BE2C (cell line): ENCODE measurements at places on chromosomes 5 and 9.

DNA sequence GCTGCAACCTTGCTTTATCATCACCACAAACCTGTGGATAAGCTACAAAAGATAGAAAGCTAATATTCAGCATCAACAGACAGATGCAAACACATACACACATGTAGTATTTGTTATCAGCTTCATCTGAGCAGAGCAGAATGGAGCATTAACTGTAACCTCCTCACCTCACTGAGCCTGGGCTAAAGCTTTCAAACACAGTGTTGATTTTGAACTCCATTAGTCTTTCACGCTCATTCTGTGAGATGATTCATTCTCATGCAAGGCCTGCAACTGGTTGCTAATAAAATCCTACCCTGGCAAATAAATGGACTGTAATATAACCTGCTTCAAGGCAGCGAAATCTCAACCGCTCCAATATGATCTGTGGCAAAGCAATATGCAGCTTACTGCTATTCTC is 1360.6 kb upstream of the ACO1 start:
- no peak for DNase-seq

GRCh38 chr5:168228668-168229067 is 62.8 kb upstream of the WWC1 start:
- DNase-seq = no peak

DNA sequence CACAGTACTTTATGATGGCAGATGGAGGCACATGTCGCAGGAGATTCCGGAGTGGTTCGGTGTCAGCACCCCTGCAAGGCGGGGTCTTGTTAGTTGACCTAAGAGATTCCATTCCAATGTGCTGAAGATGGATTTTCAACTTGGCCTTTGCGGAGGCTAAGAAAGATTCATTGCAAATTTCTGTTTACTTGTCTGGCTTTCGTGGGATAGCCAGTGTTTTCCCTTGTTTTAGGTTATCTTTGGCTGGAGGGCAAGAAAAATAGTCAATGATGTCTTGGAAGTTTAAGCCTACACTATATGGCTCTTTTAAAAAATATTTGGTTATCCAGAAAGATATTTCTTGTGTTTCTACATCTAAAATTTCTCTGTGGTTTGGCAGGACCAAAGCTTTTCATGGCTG is 123.6 kb upstream of the PTCH1 start:
- DNase-seq = no peak

GRCh38 chr9:107866711-107867311 is 377.2 kb upstream of the KLF4 start:
- no peak for DNase-seq

DNA sequence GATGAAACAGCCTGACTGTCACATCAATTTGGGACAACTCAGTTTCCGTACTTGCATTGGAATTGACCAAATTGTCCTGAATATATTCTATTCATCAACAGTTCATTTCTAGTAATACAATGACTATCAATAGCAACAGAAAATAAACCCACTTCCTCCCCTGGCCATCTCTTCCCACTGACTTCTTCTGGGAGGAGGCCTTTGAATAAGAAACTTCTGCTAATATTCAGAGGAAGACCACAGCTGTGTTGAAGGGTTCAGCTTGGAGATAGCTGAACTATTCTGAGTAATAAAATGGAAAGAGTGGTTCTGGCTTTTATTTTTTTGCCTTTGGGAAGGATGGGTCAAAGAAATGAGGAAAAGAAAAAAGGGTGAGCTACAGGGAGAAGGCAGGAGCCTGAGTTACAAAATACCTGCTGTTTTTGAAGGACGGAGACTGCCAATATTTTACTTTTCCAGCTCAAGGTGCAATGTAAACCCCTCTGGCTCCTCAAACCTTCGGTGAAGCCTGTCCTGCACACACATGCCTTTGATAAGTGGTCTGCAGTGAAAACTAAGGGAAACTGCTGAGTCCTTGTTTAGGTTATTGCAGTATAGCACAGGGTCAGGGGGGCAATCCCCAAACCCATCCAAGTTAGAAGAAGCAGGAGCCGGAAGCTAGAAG is 29.9 kb downstream of the FYB1 start:
- DNase-seq = no peak

DNA sequence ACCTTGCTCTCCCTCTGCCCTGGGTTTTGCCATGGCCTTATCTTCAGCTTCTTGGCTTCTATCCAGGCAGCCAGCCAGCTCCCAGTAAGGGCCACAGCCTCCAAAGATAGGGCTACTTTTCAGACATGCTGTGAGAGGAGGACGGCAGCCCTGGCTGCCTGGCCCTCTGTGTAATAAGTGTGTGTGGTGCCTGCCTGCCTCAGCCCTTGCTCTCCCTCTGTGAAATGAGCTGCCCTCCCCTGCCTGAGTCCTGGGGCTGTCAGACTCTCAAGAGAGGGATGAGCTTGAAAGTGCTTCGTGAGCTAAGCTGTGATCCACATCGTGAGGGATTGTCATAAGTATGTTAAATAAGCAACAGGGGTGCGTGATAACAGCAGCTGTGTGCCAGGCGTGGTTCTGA is 8.1 kb downstream of the NDST1 start:
- DNase-seq = peak; percentile 90

GRCh38 chr9:112680731-112681402 is 37.0 kb downstream of the INIP start:
- DNase-seq = no peak

DNA sequence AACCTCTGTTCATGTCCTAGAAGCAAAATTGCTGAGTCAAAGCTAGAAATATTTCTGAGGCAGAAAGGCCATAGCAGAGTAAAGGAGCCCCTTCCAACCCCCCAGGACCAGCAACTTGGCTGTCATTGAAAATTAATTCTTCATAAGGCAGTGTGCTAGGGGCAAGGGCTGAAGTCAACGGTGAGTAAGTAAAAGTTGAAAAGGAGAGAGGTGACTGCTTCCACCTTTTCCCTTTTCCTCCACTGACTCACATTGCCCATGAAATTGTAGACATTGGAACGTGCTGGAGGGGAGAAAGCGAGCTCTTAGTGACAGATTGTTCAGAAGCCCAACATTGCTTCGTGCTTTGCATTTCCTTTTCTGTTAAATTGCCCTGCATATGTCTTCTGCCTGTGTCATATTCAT is 19.1 kb downstream of the GLRA1 start:
- DNase-seq = no peak

DNA sequence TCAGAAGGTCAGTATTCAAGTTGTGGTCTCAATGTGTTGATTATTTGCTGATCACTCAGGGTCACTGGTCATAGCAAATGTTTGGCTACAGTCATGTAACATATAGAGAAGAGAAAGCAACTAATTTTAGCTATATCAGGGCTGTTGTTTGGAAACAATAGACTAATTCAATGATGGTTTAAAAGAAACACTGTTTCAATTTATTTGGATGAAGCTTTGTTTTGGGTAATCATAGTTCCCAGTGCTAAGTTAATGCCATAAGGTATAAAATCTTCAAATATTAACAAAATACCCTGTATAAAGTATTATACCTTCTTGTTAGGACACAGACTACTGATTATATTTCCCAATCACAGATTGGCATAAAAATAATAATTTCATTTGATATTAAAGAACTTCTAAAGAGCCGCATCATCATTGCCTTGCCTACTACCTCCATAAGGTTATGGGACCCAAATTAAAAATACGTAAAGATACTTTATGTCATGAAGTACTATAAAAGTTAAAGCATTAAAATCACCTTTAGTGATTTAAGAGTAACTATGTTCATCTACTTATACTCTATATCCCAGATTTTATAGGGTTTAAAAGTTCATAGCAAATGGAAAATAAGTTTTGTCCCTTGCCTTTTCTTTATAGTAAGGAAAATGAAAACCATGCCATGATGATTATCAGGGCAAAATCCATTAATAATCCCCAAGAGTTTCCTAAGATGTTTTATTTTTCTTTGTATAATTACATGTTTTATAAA is 6.0 kb downstream of the NR3C1 start:
- DNase-seq = no peak

DNA sequence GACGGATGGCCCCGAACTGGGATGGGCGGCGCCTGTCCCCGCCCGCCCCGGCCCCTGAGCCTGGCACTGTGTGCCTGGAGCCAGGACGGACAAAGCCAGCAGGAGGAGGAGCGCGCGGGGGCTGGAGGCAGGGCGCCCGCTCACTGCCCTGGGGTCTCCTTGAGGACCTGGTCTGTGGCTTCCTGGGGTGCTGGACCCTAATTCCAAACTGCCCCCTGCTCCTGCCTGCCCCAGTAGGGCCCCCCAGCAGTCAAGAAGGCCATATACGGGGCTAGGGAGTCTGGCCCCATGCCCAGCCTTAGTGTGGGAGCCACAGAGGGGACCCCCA is 29.2 kb upstream of the RXRA start:
- DNase-seq = no peak

DNA sequence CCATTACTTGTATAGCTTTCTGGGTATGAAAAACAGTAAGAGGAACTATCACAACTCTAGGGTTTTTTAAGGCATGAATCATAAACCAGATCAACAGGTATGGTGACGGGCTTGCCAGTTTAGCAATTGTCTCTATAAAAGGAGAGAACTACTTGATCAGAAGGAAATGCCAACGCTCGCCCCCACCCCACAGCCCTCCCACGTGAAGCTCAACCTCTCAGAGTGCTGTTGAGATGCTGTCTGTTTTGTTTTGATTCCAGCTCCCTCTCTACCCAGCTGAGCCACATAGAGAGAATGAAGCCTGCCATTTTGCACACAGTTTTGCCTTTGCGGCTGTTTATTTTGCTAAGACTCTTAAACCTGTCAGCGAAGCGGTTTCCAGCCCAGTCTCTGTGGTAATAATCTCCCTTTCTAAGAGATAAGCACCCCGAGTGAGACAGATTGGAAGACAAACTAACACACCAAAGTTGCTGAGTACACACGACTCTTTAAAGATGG is 257.9 kb upstream of the ANKRD55 start:
- DNase-seq = no peak

DNA sequence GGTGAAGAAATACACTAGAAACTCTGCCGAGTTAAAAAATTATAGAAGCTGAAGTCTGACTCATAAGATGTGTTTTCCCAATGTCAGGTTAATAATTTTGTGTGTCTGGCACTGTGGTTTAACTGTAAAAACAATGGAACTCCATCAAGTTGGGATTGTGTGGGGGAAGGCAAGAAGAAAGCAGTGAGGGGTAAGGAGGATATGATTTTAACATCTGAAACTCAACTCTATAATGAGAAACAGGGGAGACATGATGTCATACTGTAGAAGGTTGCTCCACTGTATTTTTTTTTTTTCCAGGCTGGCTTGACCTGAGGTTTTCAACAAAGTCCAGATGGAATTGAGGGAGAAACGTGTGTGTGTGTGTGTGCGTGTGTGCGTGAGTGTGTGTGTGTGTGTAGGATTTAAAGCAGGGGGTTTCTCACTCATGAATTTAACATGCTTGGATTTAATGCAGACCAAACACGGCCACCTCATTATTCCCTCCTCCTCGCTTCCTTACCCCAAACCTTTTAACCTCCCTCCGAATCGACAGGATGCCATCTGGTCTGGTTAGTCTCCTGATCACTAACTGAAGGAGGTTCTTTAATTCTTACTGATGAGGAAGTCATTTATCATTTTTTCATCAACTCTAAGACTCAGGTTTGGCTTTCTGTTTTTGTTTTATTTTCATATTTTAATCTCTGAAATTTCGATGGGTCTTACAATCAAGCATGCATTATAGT is 140.2 kb upstream of the LPAR1 start:
- DNase-seq = no peak

DNA sequence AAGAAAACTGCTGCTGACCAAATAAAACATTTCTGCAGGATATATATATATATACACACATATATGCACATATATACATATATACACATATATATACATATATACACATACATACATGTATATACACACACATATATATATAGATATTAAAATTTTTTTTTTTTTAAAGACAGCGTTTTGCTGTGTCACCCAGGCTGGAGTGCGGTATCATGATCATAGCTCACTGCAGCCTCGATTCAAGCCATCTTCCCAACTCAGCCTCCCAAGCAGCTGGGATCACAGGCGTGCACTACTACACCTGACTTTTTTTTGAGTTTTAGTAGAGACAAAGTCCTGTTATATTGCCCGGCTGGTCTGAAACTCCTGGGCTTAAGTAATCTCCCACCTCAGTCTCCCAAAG is 2.7 kb downstream of the MRPL22 start:
- DNase-seq = no peak

- no peak for DNase-seq
Measured at GRCh38 chr5:81912933-81913332, 58.9 kb upstream of the ATG10 start.

- peak; percentile 79 for DNase-seq
Measured at GRCh38 chr9:133119846-133120500, 1.1 kb downstream of the RALGDS start.

DNA sequence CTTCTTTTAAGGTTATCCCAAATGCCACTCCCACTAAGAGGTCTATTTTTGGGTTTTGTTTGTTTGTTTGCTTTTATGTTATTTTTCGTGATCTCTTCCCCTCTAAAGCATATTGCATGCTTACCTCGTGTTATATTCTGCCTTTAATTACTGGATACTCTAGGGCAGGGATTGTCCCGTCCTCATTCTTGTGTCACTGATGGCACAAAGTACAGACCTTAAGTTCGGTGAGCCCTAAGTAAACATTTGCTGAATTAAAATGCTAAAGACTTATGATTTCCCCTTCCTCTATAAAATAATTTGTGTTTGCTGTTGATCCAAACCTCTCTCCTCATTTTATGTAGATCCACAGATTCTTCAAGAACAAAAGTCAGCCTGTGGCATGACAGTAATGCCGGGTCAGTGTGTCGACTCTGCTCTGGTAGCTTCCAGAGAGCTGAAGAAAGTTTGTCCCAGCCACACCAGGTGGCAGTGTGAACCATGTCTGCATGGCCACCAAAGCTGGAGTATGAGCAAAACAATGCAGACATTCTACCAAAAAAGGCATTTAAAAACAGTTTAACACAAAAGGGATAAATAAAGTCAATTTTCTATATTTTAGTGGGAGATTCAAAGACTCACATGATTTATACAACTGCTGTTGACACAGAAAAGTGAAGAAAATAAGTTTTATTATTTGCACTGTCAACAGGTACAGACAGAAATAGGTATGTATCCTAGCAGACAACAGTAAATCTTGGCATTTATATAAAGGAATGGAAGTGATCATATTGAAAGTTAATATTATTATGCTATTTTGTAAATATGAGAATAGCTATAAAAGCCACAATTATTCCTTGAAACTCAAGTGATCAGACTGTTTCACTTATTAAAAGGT is 17.9 kb upstream of the POC5 start:
- peak; percentile 44 for DNase-seq

DNA sequence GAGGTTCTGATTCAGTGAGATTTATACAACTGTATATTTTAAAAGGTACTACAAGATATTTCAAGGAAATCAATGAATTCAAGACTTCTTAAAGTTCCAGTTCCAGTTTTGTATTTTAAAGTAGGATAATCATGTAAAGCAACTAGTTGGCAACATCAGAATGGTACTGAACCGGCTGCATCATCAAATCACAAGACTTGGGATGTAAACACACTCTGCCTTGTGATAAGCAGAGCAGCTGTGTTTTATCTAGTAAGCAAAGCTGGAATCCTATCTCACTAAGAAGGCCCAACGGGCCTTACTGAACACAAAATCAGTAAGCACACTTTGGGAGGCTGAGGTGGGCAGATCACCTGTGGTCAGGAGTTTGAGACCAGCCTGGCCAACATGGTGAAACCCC is 327.2 kb upstream of the NREP start:
- DNase-seq = no peak

- DNase-seq = no peak
Measured at GRCh38 chr5:157563929-157564716, 11.5 kb downstream of the ADAM19 start.

GRCh38 chr5:24854350-24854749 is 209.6 kb upstream of the CDH10 start:
- no peak for DNase-seq
